ENCODE measurements at places on chromosomes 4 and X. TPM values are rescaled to one million over a fixed set of nuclear protein-coding genes. Genes with fewer than 3 reads are reported as not detected.

ZNF630 gene
- 0.89 TPM for total RNA-seq

- DNase-seq: no peak
Observed at GRCh38 chr4:23720556-23720955, 169.3 kb downstream of the PPARGC1A start.

FRAS1 gene
- total RNA-seq: 0.05 TPM

ETDB gene
- total RNA-seq: not detected

DNA sequence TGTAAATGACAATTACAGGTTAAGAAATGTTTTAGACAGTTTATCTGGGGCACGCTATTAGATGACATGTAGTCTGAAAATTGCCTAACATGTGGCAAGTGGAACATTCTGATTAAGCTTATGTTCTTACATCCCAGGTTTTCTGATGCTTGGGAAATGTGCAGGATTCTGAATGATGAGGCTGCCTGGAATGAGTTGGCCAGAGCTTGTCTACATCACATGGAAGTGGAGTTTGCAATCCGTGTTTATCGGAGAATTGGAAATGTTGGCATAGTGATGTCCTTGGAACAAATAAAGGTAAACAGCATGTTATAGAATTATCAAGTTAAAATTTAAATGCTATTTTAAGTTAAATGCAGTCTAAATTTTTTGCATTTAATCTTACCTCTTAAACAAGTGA lies 49.3 kb downstream of the WDR19 start:
- no peak for DNase-seq

DNA sequence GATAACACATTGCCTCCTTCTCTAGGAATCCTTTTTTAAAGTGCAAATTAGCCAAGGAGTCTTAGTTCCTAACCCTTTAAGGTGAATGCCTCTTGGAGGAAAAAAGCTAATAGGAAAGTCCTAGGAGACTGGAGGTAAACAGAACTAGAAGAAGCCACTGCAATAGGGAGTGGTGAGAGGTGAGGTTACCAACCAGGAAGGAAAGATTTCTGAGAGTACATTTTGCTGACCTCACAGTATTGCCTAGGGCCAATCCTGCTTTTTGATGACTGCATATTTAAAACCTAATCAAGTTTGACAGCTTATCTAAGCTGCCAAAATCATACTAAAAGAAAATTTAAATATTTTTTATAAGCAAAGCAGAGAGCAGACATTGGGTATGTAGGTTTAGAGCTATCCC lies 7.3 kb upstream of the CUL4B start:
- no peak for DNase-seq

UNC5C gene
- total RNA-seq: not detected

DNA sequence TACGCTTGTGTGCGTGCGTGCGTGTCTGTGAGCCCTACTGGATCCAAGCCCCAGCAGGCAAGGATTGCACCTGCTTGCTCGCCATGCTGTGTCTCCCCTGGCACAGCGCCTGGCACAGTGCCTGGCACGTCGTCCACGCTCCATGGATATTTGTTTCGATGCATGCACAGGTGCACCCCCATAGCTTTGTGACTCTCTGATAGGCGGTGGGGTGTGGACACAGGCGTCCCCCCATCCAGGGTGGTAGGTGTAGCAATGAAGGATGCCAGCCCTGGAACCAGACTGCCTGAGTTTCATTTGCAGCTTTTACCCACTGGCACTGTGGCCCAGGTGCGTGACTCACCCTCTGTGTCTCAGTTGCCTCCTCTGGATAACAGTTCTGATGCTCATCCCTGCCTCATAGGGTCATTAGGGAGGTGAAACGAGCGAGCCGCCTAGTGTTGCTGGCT lies 20.2 kb downstream of the PIGG start:
- DNase-seq: no peak

DNA sequence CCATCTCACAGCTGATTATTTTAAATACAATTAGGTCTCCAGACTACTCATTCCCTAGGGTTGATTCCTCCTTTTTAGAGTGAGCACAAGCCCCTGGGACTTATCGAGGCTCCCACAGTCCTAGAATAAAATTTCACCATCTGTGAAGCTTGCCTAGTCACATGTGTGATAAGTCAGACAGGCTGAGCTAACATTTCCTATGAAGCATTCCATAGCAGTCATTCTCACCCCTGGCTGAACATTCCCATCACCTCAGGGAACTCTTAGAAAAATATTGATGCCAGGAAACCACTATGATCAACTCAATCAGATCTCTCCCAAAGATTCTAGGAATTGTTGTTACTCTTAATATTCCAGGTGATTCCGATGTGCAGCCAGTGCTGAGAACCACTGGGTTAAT lies 37.7 kb downstream of the ARHGEF9 start:
- DNase-seq: no peak

DNA sequence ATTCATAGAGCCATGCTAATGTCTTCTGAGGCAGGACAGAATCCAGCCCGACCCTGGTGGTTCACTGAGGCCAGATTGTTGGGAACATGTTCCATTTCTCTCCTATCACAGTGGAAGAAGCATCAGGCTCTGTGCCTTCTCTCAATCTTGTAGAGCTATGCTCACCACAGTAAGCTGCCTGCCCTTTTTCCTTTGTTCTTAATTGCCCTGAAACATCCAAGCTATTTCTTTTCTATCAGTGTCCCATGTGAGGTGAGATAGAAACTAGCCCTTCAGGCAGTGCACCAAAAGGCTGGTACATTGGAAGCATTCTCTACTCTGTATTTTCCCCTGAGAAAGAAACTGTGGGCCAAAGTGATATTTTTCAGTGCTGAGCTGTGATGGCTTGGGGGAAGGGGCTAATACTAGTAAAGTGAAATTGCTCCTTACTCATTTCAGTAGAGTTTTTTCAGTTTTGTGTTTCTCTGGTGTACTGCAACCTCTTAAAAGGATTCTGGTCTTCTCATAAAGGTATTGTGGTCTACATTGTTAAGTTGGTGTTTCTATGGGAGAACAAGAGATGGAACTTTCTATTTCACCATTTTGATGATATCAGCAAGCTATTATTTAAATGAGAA lies 611.2 kb downstream of the RPA4 start:
- DNase-seq: no peak

GRCh38 chr4:26181616-26182015 lies 139.2 kb upstream of the RBPJ start:
- peak; percentile 16 for DNase-seq

HTR2C gene
- not detected for total RNA-seq
